ENCODE measurements at places on chromosomes 4 and X.

- no peak for DNase-seq
Observed at GRCh38 chr4:21002976-21003375, 302.7 kb downstream of the PACRGL start.

DNA sequence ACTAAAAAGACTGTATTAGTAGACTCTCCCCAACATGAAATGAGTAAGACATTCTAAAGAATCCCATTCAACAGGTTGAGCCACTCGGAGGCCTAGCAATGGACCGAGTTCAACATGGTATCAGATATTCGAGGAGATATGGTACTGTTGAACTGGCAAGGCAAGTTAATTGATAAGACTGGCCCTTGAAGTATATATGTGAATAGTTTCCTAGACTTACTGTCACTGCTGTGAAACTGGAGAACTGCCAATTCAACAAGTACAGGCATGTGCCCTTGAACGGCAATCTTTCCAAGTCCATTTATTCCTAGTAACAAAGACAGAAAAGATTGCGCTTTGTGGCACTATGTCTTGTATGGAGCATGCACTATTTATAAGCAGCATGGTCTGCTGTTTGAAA, 24.4 kb downstream of the FAT1 start:
- DNase-seq, result no peak

DNA sequence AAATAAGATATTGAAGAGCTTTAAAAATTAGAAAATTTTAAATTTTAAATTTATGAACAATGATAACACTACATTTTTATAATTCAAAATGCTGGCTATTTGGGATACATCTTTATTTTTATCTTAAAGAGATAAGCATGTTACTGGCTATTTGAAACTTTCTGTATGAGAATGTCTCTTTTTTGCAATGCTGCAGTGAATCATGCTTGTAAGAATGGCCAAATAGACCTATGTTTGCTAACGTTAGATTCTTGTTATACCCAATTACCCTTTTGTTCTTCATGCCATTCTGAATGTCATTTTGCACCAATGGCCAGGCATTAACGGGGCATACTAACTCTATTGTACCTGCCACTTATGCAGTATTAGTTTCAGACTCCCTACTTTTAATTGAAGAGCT, 49.5 kb downstream of the SLIT2 start:
- no peak for DNase-seq

DNA sequence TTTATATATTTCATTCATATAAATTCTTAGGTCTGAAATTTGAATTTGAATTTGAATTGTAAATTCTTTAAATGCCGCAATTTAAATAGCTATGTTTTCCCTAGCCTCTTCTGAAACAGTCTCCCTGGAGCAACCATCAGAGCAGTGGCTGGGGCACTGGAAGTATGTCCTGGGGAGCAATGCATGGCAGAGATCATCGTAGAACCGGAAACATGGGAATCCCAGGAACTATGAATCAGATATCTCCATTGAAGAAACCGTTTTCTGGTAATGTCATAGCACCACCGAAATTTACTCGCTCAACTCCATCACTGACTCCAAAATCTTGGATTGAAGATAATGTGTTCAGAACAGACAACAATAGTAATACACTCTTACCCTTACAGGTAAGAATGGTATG, 4.9 kb downstream of the CPEB2 start:
- no peak for DNase-seq

- DNase-seq, result no peak
Observed at GRCh38 chrX:1392376-1393068, 609 bp upstream of the SLC25A6 start.

GRCh38 chr4:115720611-115721010, 607.2 kb upstream of the NDST4 start:
- DNase-seq, result no peak

GRCh38 chrX:46791927-46792809, 33.2 kb upstream of the SLC9A7 start:
- DNase-seq, result no peak

GRCh38 chr4:182400790-182401189, 157.6 kb downstream of the TENM3 start:
- no peak for DNase-seq

- DNase-seq, result no peak
Observed at GRCh38 chr4:8467016-8467415, 26.4 kb downstream of the TRMT44 start.

- no peak for DNase-seq
Observed at GRCh38 chr4:78803983-78804382, 27.8 kb downstream of the BMP2K start.

- no peak for DNase-seq
Observed at GRCh38 chr4:109978704-109979454, 66.2 kb downstream of the EGF start.

DNA sequence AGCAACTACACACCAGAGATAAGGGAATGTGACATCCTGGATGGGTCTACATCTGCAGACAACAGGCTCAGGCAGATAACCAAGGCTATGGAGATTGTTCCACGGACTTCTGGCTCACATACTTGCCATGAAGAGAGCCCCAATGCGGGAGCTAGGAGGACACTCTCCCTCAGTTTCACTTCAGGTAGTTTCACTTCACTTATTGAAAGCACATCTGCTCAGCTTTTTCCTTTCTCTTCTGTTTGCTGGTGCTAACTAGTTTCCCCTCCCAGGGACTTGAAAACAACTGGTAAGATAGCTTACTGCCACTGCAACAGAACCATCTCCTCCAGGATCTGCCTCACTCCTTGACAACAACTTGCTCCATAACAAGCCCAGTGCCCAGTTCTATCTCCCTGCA, 1.4 kb upstream of the CT47C1 start:
- DNase-seq, result no peak

Measured in activated CD8-positive, alpha-beta memory T cell treated with anti-CD3 and anti-CD28 coated beads for 1 hour (primary cell).